ENCODE measurements at places on chromosomes 4 and X.

GRCh38 chrX:109299091-109299490 lies 182.8 kb downstream of the GUCY2F start:
- no peak for DNase-seq

DNA sequence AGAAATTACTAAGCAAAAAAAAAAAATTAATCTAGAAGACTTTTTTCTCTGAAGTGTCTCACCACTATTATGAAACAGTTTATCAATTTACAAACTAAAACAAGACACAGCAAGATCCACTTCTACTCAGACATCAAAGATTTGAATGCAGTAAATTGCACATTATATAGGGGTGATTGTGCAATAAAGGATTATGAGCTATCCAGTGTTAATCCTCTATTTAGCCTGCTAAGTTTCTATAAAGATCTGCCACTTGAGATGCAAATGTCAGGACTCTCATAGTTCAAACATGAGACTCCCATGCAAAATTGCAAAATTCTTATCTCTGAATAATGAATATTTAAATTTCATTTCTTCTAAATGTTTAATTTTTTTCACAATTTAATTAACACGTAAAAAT lies 2.2 kb downstream of the TECRL start:
- DNase-seq, result no peak

DNA sequence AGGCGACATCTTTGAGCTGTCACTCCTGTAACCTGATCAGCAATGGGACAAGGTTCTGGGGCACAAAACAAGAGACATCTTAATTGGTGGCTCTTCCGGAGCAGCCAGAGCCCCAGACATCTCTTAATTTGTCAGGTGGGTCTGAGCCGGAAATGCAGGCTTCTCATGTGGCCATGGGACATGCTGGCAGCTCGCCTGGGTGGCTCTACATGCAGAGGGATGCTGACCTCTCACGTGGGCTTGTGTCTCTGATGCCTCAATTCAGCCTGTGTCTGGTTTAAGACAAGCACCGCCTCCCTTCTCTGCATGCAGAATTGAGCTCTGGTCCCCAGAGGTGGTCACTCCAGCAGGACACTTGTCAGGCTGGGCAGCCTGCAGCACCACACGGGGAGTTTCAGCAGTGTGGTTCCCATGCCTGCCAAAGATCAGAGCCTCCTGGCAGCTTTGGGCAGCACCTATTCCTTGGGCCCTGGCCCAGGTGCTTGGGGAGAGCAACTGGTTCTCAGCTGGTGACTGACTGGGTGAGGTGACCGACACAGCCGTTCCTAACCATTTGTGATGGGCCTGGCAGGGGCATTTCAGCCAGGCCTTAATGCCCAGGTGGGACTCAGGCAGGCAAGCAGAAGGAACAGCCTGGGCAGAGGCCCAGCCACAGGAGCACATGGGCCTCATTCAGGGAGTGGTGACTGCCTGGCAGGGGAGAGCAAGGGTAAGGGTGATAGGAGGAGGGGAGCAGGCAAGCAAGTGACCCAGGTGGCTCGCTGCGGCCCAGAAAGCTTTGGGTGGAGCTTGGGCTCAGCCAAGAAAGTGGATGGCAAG lies 53.4 kb downstream of the HMX1 start:
- DNase-seq, result no peak

DNA sequence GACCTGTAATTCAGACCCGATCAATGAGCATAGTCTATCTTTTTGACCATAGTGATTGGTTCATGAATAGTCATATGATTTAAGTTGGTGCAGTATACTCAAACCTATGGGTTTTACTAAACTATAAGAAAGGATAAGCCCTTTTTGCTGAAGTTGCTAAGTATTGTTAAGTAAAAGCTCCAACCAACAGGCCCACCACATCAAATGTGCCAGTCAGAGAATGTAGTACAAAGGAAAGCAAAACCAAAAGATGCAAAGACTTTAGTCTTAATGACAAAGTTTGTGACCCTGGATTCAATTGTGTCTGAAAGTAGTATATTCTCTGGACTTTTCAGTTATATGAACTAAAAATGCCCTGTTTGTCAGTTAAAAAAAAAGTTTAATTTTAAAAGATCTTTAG lies 208.1 kb upstream of the TET2 start:
- no peak for DNase-seq

GRCh38 chr4:161642708-161643107 lies 521.1 kb downstream of the FSTL5 start:
- DNase-seq, result no peak

DNA sequence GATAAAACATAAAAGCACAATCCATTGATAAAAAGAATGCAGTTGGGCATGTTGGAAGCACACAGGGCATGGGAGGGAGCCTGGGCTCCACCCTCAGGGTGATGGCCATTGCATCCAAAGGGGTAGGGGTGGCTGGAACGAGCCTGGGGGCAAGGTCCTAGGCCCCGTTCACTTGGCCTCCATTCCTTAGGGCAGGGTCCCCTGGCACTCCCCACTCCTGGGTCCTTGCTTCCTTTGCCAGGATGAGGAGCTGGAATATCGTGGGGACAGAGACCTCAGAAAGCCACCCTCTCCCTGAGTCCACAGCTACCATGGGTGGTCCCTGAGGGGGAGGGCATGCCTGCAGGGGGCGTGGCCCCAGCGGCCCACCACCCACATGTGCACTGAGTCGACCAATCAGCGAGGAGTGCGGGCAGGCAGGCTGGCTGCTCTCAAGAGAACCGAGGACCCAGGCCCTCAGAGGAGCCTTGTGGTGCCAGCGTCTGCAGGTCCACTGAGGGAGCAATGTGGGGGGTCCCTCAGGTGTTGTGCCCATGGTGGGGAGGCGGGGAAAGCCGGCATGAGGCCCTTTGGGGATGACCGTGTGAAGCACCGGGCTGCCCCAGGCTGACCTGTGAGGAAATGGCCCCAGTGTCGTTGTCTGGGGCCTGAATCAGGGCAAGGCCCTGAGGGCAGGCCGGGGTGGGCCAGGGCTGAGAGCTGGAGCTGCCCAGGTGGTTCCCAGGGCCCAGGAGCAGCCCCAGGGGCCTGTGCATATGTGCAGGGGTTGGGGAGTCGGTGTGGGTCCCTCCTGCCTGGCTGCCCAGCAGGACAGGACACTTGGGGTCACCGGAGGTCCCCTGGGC lies 78.6 kb upstream of the AMELX start:
- DNase-seq, result no peak

GRCh38 chrX:143296521-143296920 lies 220.8 kb downstream of the SPANXN3 start:
- no peak for DNase-seq

GRCh38 chr4:83851261-83852084 lies 315.6 kb downstream of the GPAT3 start:
- DNase-seq, result no peak

DNA sequence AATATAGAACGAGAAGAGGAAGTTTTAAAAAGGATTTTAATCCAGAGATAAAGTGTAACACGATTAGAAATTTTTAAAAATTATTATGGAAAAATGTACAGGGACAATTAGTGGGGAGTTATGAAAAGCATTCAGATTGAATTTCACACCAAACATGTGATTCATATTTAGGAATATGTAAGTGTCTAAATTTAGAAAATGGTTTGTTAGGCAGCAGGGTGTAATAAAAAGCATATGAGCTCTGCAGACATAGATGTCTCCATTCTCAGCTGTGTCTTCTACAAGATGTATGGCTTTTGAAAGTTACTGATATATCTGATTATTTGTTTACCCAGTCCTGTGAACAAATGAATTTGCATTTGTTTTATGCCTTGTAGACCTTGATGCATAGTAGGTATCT lies 638.9 kb upstream of the AGA start:
- DNase-seq, result no peak

DNA sequence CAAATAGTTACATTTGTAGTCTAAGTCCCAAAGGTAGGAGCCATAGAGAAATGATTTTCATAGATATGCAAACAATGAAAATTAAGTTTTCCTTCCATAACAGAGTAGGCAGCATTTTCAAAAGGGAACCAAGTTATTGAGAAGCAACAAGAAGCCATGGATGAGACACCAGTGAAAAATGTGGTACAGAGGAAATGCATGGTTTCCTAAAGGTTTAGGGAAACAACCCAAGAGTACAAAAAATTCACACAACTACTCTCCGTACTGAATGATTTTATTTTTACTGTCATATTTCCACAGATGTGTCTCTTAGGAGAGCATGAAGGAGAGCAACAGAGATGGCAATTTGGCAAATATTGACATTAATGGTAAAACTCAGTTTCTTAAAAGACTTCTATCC lies 1408.9 kb upstream of the PCDH7 start:
- DNase-seq, result no peak

- no peak for DNase-seq
Observed at GRCh38 chr4:14069886-14070285, 442.4 kb upstream of the BOD1L1 start.

GRCh38 chr4:16686195-16686594 lies 212.2 kb downstream of the LDB2 start:
- no peak for DNase-seq

- no peak for DNase-seq
Observed at GRCh38 chr4:4781936-4782707, 77.3 kb upstream of the MSX1 start.

- DNase-seq, result no peak
Observed at GRCh38 chr4:138948918-138949317, 66.7 kb upstream of the NOCT start.

- DNase-seq, result no peak
Observed at GRCh38 chrX:84168574-84168973, 19.4 kb downstream of the RPS6KA6 start.

DNA sequence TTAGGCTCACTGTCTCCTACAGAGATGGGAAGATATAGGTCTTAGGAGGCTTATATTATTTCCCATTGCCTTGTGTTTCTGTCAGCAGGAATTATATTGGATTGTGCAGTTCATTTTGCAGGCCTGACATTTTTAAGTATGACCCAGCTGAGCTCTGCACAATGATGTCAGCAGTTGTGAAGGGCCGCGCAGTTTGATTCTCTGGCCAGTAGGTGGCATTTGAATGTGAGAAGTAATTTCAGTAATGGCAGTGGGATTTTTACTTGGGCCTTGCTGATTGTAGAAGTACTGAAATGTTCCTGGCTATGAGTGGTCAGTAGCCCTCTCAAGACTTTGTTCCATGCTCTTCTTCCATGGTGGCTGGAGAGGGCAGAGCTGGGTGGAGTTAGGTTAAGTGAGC lies 247.2 kb upstream of the MTMR8 start:
- no peak for DNase-seq

DNA sequence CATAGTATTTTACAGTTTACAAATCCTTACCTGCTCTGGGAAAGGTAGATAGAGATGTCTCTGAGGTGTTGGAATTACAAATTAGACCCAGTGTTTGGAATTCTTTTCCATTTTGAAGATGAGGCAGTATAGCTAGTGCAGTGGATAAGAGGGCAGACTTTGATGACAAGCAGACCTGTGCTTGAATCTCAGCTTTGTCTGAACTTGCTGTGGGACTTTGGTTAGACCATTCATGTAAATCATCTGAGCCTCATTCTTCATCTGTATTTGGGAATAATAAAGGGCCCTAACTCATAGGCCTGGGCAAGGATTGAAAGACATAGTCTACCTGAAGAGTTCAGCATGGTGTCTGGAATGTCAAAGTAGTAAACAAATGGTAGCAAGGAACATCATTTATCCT lies 77.2 kb upstream of the BOD1L1 start:
- no peak for DNase-seq

DNA sequence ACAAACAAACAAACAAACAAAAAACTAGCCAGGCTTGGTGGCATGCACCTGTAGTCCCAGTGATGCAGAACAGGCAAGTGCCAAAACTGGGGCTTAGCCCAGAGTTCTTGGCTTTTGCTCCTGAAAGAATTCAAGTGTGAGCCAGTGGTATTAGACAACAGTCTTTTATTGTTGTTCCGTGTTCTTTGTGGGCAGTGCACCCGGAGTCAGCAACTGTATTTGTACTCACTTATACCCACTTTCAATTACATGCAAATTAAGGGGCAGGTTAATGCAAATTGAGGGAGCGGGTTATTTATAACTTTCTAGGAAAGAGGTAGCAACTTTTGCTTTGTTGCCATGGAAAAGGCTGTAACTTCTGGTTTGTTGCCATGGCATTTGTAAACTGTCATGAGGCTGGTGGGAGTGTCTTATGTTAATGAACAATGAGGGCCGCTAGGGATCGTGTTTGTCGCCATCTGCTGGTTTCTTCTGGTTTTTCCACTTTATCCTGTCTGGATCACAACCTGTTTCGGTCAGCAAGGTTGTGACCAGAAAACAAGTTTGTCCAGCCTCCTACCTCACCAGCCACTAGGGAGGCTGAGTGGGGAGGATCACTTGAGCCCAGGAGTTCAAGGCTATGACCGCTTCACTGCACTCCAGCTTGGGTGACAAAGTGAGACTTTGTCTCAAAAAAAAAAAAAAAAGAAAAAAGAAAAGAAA lies 88.8 kb upstream of the ESX1 start:
- no peak for DNase-seq

DNA sequence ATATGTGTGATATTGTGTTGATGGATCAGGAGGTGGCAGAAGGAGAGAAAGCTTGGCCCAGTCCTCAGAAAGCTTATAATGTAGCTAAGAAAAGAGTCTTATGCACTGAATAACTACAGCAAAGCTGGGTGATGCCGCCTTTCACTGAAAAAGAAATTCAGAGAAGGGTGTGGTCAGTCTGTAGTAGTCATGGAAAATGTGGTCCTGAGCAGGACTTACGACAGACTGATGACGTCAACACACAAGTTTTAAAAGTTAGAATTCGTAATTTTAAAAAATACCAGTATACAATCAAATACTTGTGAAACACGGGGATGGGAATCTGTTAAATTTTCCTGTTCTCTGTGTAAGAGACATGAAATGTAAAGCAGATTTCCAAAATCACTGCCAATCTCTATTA lies 87.0 kb upstream of the RAPGEF2 start:
- no peak for DNase-seq

DNA sequence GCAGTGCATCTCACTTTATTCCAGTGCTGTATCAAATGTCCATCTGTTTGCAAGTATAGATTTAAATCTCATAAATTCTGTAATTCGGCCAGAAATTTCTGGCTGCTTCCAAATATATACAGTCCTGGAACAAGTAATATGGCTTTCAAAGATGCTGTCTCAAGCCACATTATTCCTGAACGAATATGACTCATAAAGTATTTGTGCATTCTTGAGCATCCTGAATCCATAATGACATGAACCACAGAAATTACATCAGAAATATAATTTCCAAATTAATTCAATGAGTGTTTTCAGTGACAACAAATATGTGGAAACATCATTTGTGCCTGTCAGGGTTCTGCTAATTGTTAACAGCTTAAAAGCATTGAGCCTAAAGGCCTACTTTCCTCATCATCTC lies 140.9 kb upstream of the HPGD start:
- no peak for DNase-seq

- no peak for DNase-seq
Observed at GRCh38 chrX:95885074-95885473, 799.6 kb upstream of the DIAPH2 start.

- DNase-seq, result no peak
Observed at GRCh38 chr4:52192721-52193135, 141.6 kb downstream of the SPATA18 start.

- no peak for DNase-seq
Observed at GRCh38 chr4:7756561-7757355, 182.9 kb downstream of the AFAP1 start.

- DNase-seq, result no peak
Observed at GRCh38 chr4:7200801-7201200, 8.5 kb downstream of the SORCS2 start.

- DNase-seq, result no peak
Observed at GRCh38 chr4:26139310-26139924, 181.4 kb upstream of the RBPJ start.
